Common myeloid progenitor, CD34-positive (primary cell): ENCODE measurements at places on chromosomes 3 and 15.

GRCh38 chr15:68700455-68701123 is 120.1 kb downstream of the ANP32A start:
- DNase-seq, result peak; percentile 56

- no peak for DNase-seq
Measured at GRCh38 chr3:14211621-14212020, 33.0 kb downstream of the LSM3 start.

DNA sequence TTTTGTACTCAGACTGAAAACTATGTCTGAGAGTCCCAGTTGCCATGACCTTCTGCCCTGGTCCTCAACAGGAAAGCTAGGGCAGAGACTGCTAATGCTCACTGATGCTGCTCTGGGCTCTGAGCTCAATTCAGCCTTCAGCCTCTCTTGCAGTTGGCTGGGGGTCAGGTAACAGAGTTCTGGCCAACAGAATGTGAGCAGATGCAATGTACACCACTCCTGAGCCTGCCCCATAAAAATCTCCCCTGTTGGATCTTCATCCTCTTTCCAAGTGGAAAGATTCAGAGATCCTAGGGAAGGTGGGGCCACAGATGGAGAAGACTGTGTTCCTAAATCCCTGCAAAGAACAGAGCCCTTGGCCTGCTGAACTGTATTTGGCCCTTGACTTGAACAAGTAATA is 87.8 kb downstream of the PDZRN3 start:
- DNase-seq, result no peak

DNA sequence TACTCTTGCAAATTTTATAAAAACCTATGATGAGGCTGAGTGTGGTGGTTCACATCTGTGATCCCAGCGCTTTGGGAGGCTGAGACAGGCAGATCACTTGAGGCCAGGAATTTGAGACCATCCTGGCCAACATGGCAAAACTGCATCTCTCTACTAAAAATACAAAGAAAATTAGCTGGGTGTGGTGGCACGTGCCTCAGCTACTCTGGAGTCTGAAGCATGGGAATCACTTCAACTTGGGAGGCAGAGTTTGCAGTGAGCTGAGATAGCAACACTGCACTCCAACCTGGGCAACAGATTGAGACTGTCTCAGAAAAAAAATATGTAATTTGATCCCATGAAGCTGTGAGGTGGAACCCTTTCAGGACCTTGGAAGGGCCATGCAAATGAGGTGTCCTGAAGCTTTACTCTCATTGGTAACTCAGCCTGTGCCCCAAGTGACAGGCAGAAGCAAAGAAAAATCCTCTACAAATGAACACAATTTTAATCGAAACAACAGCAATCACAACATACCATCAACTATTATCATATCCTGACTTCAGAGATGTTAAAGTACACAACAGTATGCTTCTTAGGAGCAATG is 84.6 kb upstream of the CDV3 start:
- no peak for DNase-seq

DNA sequence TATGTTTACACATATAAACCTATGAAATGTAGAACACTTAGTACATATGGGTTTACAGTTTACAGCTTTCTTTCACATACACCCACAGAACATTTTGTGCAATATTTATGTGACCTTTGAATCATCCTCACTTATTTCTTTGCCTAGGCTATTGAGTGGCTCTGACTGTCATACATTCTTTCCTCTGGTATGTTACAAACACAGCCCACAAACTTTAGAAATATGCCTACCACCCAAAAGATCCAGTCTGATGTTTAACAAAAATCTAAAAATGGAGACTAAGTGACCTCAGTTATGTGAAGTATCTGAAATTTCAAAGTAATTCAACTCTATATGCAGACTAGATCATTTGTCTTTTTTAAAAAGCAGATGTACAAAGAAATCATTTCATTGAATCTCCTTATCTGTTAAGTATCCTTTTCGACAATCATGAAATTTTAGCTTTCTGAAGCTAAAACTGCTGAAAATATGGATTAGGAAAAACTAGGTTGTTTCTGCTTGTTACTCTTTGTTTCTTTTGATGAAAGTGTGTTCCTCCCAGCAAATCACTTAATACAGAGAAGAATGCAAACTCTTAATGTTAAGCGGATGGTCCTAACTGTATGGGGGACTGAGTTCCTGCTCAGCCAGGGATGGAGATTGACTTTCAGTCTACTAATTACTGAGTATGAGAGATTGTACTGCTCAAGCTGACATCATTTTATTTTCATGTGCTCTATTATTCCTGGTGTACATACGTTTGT is 27.7 kb downstream of the CCDC54 start:
- no peak for DNase-seq

DNA sequence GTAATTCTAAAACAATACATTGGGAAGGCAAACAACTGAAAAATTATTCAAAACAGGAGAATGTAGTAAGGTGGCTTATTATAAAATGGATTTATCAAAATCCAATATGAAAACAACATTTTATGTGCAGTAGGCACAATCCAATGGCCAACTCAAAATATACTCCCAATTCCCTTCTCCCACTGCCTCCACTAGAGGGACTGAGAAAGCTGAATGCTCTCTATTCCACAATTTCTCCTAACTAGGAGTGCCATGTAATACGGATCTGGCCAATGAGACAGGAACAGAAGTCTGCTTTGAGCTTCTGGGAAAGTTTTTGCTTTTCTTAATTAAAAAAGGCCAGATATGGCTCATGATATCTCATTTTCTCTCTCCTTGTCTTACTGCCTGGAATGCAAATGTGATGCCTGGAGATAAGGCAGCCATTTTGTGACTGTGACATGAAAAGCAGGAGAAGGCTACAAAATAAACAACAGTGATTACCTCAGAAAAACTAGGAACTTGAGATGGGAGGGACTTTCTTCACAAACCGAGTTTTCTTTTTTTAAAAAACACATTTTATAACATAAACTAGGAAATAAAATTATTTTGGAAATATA is 18.8 kb upstream of the VGLL4 start:
- DNase-seq, result no peak

DNA sequence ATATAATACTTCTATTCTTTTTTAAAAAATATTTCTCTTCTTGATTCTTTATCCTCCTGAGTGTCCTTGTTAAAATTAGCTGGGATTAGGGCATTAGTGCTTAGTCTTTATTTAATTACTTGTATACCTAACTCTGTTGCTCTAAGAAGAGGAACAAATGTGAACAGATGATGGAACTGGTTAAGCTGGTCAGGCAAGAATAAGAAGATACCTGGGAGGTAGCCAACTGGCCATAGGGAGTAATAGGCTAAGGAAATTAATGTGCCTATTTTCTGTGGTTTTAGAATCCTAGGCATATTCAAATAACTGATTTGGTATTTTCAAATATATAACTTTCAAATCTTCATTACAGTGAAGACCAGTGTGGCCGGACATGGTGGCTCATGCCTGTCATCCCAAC is 54.4 kb downstream of the EIF3J start:
- DNase-seq, result no peak

GRCh38 chr3:194014756-194015155 is 121.2 kb upstream of the HES1 start:
- no peak for DNase-seq

DNA sequence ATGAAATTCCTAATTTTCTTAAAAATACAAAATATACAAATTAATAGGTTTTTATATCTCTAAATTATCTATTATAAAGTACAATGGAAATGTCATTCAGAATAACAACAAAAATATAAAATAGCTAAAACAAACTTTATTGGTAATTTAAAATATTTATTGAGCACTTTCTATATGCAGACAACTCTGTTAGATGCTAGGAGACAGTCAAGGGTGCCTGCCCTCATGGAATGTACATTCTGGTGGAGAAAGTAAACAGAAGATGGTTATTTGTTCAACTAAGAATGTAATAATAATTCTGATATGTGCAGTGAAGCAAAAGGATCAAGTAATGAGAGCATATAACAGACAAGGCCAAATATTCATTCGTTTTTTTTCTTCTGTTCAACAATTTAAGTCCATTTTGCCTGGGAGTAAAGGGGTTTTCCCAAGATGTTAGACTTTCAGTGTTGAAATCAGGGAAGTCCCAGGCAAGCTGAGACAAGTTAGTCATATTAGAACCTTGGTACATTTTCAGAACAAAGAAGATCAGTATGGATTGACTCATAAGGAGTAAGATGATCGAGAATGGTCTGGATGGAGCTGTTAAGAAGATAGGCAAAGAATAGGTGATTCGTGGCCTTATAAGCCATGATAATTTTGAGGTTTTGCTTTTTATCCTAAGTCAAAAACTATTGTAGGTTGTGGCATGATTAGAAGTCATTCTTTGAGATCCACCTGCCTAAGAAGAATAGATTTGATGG is 150.2 kb upstream of the MLF1 start:
- DNase-seq, result peak; percentile 28

DNA sequence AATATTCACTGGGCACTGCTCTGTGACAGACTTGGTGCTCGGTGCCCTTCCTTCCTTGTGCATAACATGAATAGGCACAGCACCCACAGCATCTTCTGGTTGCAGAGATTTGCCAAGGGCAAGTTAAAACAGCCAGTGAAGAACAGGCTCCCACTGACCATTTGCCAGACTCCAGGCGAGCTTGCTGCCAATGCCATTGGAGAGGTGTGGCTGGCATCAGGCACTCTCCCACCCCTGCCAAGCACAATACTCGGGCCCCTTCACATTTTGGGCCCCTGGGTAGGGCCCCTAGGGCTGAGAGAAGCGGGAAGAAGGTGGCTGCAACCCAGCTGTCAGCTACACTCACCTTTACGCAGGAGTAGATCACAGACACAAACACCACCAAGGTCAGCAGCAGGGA is 112.1 kb downstream of the SEC22A start:
- DNase-seq, result no peak
